ENCODE measurements at places on chromosomes 7 and 10. TPM values are rescaled to one million over a fixed set of nuclear protein-coding genes. Genes with fewer than 3 reads are reported as not detected.

- no peak for DNase-seq
Measured at GRCh38 chr7:4711634-4712033, 29.5 kb downstream of the FOXK1 start.

GRCh38 chr10:72061491-72061890 is 26.9 kb downstream of the SPOCK2 start:
- DNase-seq = no peak

The SFTPA1 gene
- total RNA-seq = not detected

DNA sequence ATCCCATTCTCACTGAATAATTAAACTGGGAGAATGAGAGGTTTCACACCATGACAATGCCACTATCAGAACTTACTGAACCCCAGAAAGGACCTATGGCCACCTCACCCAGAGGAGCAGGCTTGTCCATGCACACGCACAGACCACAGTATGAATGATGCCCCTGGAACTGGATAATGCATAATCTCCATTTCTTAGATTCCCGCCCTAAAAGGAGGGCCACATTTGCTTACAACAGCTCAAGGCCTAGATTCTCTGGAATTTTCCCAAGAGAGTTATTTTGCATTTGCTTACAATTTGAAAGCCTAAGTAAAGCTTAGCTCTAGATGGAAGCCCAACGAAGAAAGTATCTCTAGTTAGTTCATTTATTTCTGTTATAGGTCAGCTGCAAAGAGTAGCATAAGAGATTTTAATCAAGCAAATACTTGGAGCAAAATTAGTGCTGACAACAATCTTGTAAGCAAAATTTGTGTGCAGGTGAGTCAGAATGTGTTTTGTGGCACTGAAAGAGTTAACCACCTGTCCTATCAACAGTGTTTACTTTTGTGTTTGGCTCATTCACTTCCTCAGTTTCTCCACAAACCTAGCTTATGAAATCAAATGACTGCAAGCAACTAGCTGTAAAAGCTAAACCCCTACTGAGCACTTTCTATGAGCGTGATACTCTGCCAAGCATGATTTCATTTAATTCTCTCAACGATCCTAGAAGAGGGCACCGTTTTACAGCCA is 32.1 kb downstream of the ELMO1 start:
- DNase-seq = no peak

DNA sequence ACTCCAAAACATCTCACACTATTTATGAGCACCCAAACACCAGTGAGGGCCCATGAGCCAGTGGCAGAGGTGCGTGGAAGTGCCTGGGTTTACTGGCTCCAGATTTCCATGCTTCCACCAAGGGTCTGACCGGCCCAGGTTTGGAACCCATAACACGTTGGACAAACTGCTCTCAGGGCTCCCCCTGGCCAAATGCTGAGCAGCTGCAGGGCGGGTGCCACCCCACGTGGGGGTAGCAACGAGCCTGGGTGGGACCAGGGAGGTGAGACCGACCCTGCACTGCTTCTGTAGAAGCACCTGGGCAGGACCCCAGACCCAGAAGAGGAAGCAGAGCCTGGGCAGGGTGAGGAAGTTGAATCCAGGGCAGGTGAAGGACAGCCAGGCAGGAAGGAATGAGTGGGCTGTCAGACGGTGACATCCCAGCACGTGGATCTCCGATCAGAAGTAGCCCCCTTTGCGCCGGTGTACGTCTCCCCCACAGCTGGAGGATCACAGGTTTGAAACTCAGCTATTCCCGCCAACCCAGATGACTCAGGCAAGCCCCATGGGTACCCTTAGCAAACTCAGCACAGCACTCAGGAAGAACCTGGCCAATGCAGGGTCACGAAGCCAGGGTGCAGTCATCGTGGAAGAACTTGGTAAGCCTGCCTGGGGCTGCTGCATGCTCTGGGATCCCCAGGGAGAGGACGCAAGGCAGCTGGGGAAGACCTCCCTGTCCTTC is 100.4 kb upstream of the DDC start:
- no peak for DNase-seq

- DNase-seq = peak; percentile 44
Measured at GRCh38 chr7:31488562-31489203, 25.2 kb upstream of the ITPRID1 start.

- DNase-seq = no peak
Measured at GRCh38 chr10:44374155-44374554, 10.7 kb downstream of the CXCL12 start.

GRCh38 chr10:18606051-18606695 is 45.2 kb downstream of the NSUN6 start:
- DNase-seq = no peak

GRCh38 chr10:126422567-126422966 is 34.3 kb upstream of the ADAM12 start:
- no peak for DNase-seq

DNA sequence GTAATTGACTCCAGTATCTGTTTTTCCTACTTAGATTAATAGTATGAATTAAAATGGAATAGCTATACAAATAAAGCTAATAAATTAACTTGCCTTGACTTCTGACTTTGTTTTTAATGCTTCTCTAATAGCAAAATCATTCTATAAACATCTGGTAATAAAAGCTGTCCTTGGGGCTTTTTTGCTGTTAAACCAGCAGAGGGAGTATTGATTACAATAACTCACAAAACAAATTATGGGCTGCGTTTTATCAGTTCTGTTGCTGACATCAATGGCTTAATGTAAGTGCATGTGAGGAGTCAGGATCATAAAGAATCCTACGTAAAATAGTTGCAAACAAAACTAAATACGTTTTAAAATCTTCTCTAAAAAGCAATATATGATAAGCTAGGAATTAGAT is 667.8 kb downstream of the PCDH15 start:
- no peak for DNase-seq

- no peak for DNase-seq
Measured at GRCh38 chr10:25768167-25768566, 165.9 kb upstream of the MYO3A start.

DNA sequence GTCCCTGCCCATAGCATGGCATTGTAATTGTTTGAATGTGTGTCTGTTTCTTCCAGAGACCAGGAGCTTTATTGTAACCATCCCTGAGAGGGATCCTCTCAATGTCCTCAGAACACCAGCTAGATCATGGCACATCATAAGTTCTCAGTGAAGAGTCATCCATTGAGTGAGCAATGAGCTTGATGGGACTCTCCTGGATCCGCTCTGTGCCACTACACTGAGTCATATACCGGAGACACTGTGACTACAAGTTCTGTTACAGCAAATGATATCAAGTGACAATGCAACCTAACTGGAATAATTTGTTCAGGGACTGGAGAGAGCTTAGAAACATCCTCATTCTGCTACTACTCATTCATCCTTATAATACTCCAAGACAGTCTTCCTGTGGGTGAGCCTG is 25.1 kb downstream of the MRPS24 start:
- DNase-seq = no peak

DNA sequence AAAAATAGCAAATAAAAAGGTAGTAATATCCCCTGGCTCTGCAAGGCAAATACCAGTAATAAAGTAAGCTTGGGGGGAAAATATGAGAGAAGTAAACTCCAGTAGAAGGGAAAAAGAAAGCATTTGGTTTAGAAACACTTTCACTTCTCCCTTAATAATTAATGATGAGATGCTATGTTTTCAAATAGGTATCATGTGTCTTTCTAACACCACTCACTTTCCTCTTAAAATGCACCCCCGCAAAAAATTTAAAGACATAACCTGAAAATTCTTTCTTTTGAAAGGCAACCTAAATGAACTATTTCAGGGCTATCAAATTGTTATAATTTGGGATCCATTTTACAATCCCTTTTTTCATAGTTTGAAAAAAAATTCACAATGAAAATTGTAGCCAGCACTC is 240.3 kb downstream of the SNX10 start:
- DNase-seq = no peak

GRCh38 chr7:44486693-44487092 is 3.8 kb downstream of the NUDCD3 start:
- DNase-seq = no peak

DNA sequence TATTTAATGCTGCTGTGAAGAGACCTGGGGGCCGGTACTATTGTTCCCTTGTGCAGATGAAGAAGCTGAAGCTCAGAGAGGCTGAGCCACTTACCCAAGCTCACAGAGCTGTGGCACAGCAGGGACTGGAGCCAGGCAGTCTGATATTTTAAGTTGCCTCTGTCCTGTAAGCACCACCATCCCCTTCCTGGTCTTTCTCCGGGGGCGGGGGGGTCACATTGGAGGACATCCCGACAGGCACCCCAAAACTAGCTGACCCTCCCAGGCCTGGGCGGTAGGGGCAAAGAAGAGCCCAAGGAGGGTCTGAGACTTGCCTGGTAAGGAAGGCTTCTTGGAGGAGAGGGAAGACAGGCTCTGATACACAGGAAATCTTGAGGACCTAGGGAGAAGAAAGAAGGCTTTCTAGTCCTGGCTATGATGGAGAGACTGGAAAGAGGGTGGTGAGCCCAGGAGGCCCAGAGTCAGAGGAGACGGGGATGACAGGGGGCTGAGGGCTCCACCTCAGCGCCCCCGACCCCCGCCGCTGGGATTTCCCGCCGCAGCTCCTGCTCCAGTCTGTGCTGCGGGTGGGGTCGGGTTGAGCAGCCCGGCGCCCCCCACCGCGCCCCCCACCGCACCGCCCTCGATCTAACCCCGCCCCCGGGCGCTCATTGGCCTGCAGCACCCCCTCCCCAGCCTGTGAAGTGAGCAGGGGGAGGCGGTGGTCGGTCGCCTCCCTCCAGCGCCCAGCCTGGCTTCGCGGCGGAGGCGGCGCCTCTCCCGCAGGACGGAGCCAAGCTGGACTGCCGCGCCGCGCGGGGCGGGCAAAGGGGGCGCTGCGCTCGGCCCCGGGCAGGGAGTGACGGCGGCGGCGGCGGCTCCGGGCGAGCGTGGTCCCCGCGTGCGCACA is at the start of gene ADCYAP1R1:
Gene ADCYAP1R1, plus strand, starts transcription at position 711 of the 889 bp plus-strand sequence. CDS start 10,957 bp downstream, outside the sequence.
- DNase-seq = no peak

- DNase-seq = no peak
Measured at GRCh38 chr7:150716939-150717338, 526 bp downstream of the GIMAP1 start.

DNA sequence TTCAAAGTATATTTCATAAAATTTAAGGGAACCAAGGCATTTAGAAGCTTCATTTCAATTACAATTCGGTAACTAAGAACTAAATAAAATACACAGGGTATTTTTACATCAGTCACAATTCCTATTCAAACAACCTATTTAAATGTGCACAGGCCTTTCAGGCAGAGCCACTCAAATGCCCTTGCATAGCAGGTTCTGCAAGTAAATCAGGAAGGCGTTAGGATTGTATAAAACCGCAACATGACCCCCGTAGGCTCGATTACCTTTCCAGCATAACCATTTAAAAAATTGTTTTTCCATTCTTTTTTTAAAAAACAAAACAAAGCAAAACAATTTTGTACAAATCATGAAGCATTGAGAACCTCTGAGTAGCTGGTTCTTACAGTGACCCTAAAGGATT is 289.9 kb upstream of the SP8 start:
- DNase-seq = no peak

DNA sequence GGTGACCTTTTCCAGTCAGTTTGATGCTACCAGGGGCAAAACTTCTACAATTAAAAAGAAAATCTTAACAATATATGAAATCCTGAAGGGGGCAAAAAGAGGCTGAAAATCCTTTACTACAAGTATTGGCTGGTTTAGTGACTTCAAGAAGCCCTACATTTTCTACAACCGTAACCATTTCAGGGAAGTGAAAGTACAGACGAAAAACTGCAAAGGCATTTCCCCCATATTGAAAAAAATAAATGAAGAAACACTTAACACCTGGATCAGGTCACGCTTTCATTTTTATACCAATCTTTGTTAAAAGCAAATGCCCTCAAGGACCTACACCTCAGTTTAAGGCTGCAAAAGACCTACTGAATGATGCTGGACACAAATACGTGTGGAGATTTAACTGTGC is 38.6 kb downstream of the IL6 start:
- DNase-seq = no peak

The GTF2IRD1 gene
- 18.4 TPM for total RNA-seq

DNA sequence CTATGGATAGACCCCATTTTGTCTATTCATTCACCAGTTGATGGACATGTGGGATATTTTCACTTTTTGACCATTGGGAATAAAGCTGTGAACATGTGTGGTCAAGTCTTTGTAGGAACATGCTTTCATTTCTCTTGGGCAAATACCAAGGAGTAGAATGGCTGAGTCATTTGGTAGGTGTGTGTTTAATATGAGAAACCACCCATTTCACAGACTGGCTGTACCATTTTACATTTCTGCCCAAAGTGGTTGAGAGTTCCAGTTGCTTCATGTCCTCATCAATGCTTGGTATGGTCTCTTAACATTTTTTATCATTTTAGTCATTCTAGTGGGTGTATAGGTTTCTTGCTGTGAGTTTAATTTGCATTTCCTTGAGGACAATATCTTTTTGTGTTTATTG is 124.9 kb upstream of the RHEB start:
- no peak for DNase-seq

The SUGCT gene
- total RNA-seq = 8.0 TPM

- DNase-seq = no peak
Measured at GRCh38 chr7:85890244-85890811, 703.5 kb upstream of the SEMA3D start.

The PAX4 gene
- total RNA-seq = not detected

DNA sequence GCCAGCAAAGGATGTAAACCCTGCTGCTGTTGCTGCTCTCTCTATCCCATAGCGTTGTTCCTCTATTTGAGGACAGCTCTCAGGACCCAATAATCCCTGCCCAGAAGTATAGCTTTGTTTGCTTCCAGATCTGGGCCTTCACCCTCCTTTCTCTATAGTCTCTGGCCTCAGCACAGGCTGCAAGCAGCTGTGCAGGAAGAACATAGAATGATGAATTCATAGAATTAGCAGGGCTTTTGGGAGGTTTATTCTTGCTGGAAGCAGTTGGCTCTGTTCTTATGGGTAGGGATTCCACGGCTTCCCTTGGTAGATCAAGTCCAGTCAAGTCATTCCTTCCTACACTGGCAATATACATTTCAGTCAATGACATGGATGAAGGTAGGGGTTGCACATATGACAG is 354.7 kb downstream of the HPSE2 start:
- DNase-seq = no peak

The RAB11FIP2 gene
- total RNA-seq = 43.7 TPM

- DNase-seq = no peak
Measured at GRCh38 chr10:12111528-12111927, 17.9 kb upstream of the SEC61A2 start.

GRCh38 chr10:72574636-72575035 is 51.2 kb downstream of the MICU1 start:
- DNase-seq = no peak

The AKR1D1 gene
- total RNA-seq = not detected

The SSMEM1 gene
- not detected for total RNA-seq

GRCh38 chr10:48634198-48634983 is 29.5 kb upstream of the ARHGAP22 start:
- DNase-seq = no peak

- no peak for DNase-seq
Measured at GRCh38 chr10:29268011-29268410, 20.9 kb upstream of the LYZL1 start.

All from dorsolateral prefrontal cortex (tissue), 122 donors.